Lung (tissue), 17 donors: ENCODE measurements at places on chromosomes 4 and X.

DNA sequence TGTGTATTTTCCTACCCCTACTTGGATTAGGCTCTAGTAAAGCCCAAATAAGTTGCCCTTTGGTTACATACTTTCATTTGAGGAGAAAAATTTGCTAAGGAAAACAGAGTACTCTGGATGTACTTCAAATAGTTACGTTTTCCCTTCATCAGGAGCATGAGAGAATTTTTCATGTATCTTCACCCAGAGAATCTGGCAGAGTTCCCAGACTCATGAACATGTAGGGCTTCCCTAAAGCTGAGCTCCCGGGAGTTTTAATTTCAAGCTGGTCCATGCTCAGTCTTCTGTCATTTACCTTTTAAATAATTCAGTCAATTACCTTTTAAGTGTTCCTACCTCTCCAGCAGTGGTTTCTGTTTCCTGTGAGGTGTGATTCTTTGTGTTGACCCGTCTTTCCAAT lies 367.5 kb upstream of the GRID2 start:
- DNase-seq: peak; percentile 54

DNA sequence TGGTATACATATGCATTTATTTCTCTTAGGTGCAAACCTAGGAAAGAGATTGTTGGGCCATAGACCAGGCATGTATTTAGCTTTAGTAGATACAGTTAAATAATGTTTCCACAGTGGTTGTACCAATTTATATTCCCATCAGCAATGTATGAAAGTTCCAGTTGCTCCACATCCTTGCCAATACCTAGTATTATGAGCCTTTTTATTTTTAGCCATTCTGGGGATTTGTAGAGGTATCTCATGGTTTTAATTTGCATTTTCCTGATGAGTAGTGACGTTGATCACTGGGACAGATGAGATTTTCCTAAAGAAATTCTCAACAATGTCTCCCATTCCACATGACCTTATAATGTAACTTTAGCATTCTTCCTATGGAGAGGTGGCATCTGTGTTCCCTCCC lies 56.9 kb downstream of the SUPT20HL2 start:
- DNase-seq: no peak

- no peak for DNase-seq
These were observed 22.4 kb downstream of the TMEM33 start for GRCh38 chr4:41957634-41958033.

DNA sequence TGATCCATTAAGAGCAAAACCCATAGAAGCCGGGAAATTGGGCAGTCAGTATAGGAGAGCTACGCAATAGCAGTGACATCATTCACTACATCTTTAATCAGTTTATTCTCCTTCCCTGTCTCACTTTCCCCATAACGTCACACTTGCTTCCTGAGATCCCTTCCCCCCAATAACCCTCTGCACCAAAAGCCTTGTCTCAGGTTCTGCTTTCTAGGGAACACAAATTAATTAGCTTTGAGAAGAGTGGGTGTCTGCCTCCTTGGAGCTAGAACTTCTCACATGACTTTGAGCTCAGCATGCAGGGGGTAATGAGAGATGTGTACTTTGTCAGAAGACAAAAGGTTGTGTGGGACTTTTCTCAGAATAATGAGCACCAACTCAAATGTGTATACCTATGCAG lies 128.3 kb upstream of the MAOA start:
- no peak for DNase-seq

DNA sequence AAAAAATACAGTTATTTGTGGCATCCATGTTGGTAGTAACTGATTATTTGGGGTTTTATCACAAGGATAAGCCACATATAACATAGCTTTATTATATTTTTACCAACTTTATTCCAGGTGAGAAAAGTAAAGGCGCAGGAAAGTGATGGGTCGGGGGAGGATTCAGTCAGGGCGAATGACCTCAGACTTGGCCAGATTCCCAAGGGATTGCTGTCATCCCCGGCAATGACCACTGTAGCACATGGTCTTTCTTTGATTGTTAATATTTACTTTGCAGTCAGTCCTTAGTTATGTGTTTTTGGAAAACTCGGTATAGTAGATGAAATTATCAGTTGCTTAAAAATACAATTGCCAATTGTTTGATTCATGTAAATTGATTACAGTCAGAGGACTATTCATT lies 17.6 kb downstream of the GRIA3 start:
- DNase-seq: no peak

GRCh38 chrX:71475785-71476540 lies 56.9 kb upstream of the OGT start:
- no peak for DNase-seq

- no peak for DNase-seq
These were observed 335.7 kb upstream of the FSTL5 start for GRCh38 chr4:162499478-162499877.

- DNase-seq: no peak
These were observed 76.7 kb downstream of the PDS5A start for GRCh38 chr4:39900966-39901365.

GRCh38 chr4:10734697-10735096 lies 50.1 kb upstream of the CLNK start:
- no peak for DNase-seq

DNA sequence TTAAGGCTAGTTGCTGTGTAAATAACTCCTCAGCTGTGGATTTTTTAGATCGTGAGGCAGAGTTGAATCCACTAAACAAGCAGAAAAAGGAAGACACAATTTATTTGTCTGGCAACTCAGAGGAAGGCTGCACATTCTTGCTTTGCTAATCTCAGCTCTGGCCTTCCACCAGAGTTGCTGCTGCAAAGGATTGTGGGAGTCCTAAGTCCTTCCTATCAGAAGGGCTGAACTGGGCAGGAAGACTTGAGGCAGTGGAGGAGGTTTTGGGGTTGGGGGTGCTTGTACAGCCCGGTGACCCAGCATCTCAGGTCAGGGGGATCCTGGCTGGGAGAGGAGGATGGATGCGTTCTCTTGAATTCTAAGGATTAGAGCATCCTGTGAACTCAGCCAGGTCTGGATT lies 11.0 kb upstream of the VSIG1 start:
- DNase-seq: no peak

- DNase-seq: no peak
These were observed 371.8 kb upstream of the NR3C2 start for GRCh38 chr4:148814030-148814429.

- no peak for DNase-seq
These were observed 103.9 kb downstream of the STIM2 start for GRCh38 chr4:26964512-26964911.

- DNase-seq: no peak
These were observed 3.0 kb upstream of the BCOR start for GRCh38 chrX:40100537-40101429.

- no peak for DNase-seq
These were observed 134.5 kb upstream of the TLL1 start for GRCh38 chr4:165738571-165738970.

DNA sequence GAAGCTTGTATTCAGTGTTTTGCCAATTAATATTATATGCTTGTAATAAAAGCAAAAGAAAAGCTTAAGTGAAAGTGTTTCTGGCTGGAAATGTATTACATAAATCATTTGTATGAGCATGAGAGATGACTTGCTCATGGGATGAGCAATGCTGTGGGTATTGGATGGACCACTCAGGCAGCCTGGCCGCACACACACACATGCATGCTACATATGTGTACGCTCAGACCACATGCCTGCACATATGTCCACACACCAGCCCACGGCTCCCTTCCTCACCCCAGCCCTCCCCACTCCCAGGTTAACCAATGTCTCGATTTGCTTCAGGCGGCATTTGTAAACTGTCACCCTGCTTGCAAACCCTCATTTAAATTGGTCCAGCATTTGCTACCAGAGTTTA lies 55.9 kb downstream of the CPLX1 start:
- no peak for DNase-seq

- no peak for DNase-seq
These were observed 26.9 kb upstream of the AMOT start for GRCh38 chrX:112867570-112867969.

DNA sequence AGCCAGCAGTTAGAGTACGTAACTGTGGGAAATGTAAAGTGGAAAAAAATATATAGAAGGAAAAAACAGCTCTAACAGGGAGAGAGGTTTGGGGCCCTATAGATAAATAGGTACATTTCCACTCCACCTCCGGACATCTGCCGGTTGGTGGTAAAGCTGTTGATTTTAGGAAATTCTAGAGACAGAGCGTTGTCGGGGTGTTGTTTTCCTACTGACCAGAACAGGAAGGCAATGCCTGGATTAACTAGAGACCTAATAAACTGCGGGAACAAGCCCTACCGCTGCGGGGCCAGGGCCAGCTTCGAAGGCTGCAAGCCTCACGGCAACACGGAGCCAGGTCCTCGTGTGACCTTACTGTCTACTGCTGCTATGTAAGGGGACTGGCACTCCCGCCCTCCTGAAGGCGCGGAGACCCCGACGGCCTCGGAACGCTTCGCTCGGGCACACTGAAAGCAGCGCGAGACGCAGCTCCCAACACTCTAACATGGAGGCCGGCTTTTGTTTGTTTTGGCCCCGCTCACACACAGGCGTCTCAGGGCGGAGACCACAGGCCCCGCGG lies 702 bp upstream of the CDKN2AIP start:
- DNase-seq: no peak

DNA sequence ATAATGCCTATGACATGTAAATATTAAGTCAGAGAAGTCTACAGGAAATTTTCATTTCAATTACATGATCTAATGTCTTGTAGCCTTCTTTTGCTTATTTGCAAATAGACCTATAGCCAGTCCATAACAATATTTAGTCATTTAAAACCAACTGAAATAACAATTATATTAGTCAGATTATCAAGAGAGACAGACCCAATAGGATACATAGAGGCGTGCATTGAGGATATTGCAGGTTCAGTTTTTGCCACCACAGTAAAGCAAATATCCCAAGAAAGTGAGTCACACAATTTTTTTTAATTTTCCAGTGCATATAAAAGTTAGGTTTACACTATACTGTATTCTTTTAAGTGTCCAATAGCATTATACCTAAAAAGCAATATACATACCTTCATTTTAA lies 349.7 kb upstream of the ATOH1 start:
- DNase-seq: no peak

GRCh38 chr4:42655921-42656678 lies 805 bp downstream of the ATP8A1 start:
- DNase-seq: peak; percentile 56

- DNase-seq: no peak
These were observed 76.9 kb downstream of the EGF start for GRCh38 chr4:109989618-109990017.

DNA sequence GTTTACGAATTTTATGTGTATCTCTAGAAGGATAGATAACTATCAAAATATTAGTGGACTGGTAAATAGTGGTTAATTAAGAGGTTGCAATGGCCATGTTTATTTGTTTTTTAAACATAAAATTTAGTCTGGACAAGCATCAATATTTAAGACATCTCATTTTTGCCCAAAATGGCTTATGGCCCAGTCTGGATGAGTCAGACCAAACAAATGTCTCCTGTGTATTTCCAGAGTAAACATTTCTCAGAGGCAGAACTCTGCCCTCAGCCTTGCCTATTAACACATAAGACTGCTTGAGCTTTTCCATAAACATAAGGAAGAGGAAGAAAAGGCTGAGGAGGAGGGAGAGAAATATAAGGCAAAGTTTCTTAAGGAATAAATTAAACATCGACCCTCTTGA lies 277.1 kb upstream of the DIAPH2 start:
- peak; percentile 64 for DNase-seq

- DNase-seq: no peak
These were observed 66.1 kb upstream of the ACSL1 start for GRCh38 chr4:184891816-184892397.

DNA sequence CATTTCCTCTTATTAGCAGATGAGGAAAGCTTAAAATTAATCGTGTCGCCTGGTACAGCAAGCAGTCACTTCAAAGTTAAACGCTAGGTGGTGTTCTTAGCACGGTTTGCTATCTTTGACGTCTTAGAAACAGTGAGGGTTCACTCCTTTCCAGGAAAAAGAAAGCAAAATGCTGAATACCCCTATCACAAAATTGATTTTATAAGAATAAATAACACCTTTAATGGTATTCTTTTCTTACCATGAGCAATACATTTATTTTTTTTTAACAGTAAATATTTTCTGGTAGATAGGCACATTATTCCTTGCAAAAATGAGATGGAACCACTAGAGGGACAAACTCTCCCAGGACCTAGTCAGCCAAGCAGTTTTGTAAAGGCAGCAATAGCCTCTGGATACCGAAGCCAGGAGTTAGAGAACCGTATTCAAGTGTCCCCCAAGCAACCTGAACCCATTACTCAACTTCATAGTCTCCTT lies 153.9 kb downstream of the KDR start:
- DNase-seq: no peak

- no peak for DNase-seq
These were observed 5.8 kb downstream of the AFAP1 start for GRCh38 chr4:7933651-7934510.

- no peak for DNase-seq
These were observed 230.1 kb upstream of the ARSJ start for GRCh38 chr4:114209584-114209983.

- DNase-seq: no peak
These were observed 23.0 kb downstream of the GRXCR1 start for GRCh38 chr4:42915484-42915883.

DNA sequence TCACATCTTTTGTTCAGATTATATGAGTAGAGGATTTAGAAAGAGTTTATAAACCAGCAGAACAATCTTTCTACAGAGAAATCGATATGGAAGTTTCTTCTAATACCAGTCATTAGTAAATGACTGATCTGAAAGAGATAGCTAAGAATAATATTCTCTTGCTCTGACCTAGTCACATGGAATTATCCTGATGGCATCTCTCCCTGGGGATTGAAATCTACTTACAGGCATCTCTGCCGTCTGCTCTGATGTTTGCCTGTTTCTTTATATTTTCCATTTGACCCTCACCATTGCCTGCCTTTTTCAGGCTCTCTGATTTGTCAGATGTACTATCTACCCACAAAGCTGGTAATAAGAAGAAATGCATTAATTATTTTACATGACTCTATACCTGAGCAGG lies 1157.3 kb downstream of the PCDH7 start:
- DNase-seq: no peak

DNA sequence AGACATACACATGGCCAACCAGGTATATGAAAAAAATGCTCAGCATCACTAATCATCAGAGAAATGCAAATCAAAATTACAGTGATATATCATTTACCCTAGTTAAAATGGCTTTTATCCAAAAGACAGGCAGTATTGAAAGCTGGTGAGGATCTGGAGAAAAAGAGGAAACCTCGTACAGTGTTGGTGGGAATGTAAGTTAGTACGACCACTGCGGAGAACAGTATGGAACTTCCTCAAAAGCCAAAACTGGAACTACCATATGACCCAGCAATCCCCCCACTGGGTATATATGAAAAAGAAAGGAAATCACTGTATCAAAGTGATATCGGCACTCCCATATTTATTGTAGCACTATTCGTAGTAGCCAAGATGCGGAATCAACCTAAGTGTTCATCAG lies 23.4 kb downstream of the ABHD18 start:
- DNase-seq: no peak

- no peak for DNase-seq
These were observed 49.7 kb downstream of the NELFA start for GRCh38 chr4:1959104-1959384.

- no peak for DNase-seq
These were observed 14.1 kb downstream of the MBNL3 start for GRCh38 chrX:132474544-132475248.

- peak; percentile 84 for DNase-seq
These were observed 13.6 kb upstream of the IGSF1 start for GRCh38 chrX:131302701-131303100.
